CD4-positive, alpha-beta T cell treated with Interferon gamma for 1 hour (primary cell): ENCODE measurements at places on chromosomes 7 and 10.

DNA sequence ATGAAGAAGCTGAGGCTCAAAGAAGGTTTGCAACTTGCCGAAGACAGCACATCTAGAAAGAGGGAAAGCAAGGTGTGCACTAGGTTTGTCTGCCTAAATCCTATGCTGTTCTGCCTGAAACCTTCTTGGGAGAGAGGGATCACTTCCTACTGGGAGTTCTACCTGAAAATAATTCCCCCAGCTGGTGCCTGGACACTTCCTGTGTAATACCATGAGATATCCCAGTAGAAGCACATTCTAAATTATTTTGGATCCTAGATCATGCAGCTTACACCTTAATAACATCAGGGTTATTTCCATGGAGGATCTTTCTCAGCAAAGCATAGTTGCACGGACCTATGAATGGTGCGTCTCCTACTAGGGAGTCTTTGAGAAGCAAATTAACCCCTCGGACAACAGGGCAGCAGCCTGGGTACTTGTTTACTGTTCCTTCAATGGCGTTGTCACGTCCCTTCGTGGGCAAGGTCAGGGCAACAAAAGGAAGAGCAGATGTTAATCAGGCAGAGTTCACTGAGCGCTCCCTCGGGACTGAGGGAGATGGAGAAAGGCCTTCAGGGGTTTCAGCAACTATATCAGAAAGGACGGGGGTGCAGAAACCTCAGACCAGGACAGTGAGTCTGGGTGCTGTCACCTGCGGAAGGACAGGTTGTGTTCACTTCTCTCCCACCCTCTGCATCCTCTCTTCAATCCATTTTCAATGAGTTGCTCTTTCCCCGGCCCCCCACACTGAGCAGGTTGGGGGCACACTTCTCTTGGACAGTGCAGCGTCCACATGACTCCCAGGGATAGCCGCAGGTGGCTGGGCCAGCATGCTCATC, 44.0 kb downstream of the OAT start:
- no peak for DNase-seq

- no peak for DNase-seq
Observed at GRCh38 chr7:79182283-79182682, 271.2 kb downstream of the MAGI2 start.

DNA sequence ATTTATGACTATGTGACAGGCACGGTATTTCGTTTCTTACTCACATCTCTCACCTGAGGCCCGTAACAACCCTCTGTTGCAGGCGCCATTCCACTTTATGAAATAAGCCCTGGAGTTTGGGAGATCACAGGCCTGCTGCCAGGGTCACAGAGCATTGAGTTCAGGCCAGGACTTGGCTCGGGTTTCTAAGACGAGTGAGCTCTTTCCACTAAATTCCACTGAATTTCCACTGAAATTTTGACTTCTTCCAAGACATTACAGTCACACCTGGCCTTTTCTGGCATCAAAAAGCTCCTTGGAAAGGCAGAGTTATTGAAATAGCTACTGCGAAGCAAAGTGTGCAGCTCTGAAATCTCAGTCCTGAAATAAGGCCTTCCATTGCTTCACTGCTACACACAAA, 282.8 kb upstream of the MGMT start:
- DNase-seq = no peak

- DNase-seq = no peak
Observed at GRCh38 chr7:41825927-41826480, 123.1 kb upstream of the INHBA start.

- DNase-seq = no peak
Observed at GRCh38 chr10:113924186-113924585, 69.7 kb downstream of the NHLRC2 start.

- DNase-seq = no peak
Observed at GRCh38 chr7:14626076-14626475, 276.5 kb downstream of the DGKB start.

DNA sequence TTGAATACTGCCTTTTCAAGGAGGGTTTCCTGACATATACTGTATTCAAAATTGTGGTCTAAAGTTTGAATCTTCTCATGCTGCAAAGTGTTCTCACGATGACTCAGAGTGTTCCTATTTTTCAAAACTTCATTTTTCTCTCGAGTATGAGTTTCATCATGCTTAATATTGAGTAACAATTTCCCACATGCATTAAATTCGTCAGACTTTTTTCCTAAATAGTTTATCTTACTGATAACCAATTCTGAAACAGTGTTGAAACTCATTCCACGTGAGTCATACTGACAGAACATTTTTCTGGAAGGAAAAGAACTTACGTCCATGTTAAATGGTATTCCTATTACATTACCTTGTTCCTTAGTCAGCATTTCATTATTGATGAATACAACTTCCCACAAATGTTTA, 44.1 kb downstream of the ZNF33B start:
- no peak for DNase-seq
